ENCODE measurements at places on chromosomes 12 and 14. TPM values are rescaled to one million over a fixed set of nuclear protein-coding genes. Genes with fewer than 3 reads are reported as not detected.

Gene DCN
- total RNA-seq, result 25.9 TPM

GRCh38 chr14:29233188-29233587, 466.6 kb downstream of the FOXG1 start:
- DNase-seq, result no peak

- DNase-seq, result peak; percentile 77
These were observed 628 bp upstream of the TSHR start for GRCh38 chr14:80954687-80955299.

Gene BICDL1
- not detected for total RNA-seq

Gene KRT75
- total RNA-seq, result not detected

Gene CACNA2D4
- total RNA-seq, result not detected

- DNase-seq, result no peak
These were observed 31.8 kb upstream of the SMUG1 start for GRCh38 chr12:54220567-54220966.

GRCh38 chr12:2023365-2023764, 19.1 kb upstream of the DCP1B start:
- no peak for DNase-seq

- no peak for DNase-seq
These were observed 30.5 kb upstream of the TMEM179 start for GRCh38 chr14:104634886-104635570.

Gene NPAS3
- not detected for total RNA-seq

Gene HOMEZ
- 8.0 TPM for total RNA-seq

DNA sequence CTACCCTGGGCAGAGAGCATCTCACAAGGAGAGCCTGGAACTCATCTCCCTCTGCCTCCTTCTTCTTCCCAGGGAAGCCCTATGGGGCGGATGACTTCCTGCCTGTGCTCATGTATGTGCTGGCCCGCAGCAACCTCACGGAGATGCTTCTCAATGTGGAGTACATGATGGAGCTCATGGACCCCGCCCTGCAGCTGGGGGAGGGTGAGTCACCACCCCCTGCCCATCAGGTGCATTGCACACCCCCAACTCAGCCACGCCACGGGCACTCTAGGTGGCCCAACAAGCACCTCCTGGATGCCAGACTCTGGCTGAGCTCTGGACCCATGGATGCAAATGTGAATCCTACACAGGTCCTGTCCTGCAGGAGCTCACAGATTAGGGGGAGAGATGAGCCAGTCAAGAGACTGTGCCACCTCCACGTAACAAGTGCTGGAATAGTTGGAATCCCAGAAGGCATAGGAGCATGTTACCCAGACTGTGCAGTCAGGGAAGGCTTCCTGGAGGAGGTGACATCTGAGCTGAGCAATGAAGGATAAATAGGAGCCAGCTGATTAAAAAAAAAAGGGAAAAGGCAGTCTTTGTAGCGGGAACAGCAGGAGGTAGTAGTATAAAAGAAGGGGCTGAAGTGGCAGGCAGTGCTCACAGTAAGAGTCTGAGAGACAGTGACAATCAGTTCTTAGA, 71.9 kb downstream of the LGMN start:
- no peak for DNase-seq

DNA sequence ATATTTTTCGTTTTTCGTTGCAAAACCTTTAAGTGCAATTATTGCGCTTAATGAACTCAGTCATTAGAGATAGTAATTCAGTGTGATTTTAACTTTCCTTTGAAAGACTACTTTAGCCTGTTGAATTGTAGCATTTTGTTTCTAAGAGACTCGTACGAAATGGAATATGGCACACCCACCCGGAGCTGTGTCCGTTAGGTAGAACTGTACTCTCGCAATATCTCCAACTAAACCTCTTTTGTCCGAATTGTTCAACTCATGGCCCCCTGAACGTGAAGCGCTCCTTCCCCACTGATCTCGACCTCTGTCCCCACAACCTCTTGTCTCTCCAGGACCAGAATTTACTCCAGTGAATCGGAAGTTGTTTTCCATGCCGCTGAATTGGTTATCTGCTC, 800 bp downstream of the PCNX4 start:
- DNase-seq, result peak; percentile 18

DNA sequence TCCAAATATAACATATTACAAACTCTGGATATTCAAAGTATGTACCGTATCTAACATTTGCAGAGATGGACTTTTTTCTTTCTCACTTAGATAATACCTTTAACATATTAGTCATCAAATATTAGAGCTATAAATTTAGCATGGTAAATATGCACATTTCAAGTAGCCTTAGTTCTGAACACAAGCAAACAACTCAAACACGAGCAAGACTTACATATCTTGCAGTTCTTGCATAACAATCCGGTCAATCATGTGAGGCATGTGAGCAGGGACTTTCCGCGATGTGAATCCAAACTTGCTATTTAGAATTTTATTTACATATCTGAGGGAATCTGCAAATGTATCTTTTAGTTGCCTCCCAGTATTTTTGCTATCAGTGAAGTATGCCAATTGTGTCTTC, 22.1 kb upstream of the SYCP3 start:
- no peak for DNase-seq

DNA sequence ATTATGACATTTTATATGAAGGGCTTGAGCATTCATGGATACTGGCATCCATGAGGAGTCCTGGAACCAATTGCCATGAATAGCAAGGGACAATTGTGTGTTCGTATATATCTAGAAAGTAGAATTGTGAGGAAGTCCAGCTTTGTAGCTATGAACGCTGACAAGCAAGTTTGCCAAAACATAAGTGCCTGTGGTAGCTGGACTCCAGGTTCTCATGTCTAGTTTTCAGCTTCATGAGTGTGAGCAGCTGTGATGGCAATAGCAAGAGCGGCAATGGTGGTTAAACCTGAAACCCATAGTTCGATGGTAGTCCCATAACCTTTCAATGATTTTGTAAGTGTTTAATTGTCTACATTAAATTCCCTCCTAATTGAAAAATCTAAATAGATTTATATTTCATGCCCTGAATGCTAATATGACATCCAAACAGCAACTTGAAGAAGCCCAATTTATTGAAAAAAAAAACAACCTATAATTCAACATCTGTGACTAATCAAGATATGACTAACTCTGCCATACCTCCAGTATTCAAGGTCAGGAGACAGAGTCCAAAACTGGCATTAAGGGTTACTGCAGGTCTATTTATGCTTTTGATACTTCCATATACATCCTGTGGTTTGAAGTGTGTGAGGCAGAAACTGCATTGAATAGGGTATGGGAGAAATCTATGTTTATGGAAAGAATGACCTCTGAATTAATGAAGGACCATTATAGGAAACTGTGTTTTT, 50.3 kb upstream of the PCED1B start:
- DNase-seq, result no peak

- no peak for DNase-seq
These were observed 379.4 kb upstream of the PDE3A start for GRCh38 chr12:19988948-19989347.

- DNase-seq, result no peak
These were observed 60.6 kb downstream of the BEGAIN start for GRCh38 chr14:100526632-100527031.

GRCh38 chr12:11705010-11705409, 55.5 kb downstream of the ETV6 start:
- peak; percentile 85 for DNase-seq
